ENCODE measurements at places on chromosomes 12 and 14.

GRCh38 chr12:54338698-54339296, 13.9 kb downstream of the COPZ1 start:
- no peak for DNase-seq

DNA sequence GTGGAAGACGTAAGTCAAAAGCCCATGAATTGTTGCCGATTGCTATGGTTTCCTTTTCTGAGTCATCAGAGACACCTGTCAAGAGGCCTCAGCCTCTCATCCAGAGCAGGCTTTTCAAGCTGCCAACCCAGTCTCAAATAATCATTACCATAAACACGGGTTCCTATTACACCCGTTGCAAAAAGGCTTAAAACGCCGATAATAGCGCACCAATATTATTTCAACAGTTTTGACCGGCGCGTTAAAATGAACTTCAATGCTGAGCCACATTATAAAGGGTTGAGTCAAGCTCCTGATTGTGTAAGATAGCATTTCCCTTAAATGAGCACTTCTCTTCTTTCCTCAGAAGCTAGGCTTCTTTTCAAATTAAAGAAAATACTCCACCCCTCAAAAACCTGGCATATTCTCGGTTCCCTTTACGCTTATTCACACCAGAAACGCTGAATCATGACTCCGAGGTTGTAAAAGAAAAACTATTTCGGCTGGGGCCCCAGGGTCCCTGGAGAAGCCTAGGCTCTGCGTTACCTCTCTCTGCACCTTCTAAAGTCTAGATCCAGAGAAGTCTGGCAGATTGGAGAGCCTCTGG, 1.4 kb downstream of the TMTC1 start:
- peak; percentile 40 for DNase-seq

DNA sequence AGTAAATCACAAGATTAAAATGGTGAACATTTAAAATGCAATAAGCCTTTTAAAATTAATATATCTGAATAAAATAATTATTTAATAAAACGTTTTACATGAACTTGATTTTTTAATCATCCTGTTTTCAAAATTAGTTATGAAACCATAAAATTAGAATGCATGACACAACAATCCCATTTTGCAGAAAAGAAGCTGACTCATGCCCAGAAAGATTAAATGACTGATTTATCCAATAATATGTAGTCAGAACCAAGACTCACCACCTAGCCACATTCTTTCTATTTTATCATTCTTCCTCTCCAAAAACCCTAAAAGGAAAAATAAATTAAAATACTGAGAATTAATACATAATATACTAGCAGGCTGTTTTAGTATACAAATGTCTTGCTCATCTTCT, 83.0 kb upstream of the LGR5 start:
- no peak for DNase-seq

DNA sequence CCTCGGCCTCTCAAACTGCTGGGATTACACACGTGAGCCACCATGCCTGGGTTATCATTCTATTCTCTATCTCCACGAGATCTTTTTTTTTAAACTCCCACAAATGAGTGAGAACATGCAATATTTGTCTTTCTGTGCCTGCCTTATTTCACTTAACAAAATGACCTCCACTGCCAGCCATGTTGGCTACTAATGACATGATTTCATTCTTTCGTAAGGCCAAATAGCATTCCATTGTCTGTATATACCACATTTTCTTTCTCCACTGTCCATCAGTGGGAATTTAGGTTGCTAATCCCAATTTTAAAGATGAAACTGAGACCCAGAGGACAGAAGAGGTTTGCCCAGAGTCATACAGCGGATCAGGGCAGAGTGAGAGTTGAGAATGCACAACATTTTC, 10.9 kb upstream of the TRPV4 start:
- no peak for DNase-seq

- no peak for DNase-seq
These were observed 11.7 kb downstream of the PRPF40B start for GRCh38 chr12:49635036-49635435.

GRCh38 chr12:89351489-89352241, 636 bp downstream of the DUSP6 start:
- peak; percentile 53 for DNase-seq

GRCh38 chr12:96112733-96113132, 77.3 kb upstream of the LTA4H start:
- no peak for DNase-seq

DNA sequence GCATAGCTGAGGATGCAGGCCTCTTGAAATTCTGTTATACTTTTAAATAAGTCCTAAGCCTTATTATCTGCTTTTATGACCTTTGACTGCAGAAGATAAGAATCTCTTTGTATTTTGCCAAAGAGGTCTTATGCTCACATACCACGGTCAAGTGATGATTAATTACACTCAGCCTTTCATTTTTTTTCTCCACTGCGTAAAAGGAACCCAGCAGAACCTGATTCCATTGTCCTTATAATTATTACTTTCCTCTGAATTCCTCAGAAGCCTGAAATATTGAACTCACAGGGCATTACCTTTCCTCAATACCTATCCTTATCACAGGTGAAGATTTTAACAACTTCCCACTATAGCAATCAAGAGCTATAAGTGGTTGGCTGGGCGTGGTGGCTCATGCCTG, 498.7 kb upstream of the RPL10L start:
- no peak for DNase-seq

DNA sequence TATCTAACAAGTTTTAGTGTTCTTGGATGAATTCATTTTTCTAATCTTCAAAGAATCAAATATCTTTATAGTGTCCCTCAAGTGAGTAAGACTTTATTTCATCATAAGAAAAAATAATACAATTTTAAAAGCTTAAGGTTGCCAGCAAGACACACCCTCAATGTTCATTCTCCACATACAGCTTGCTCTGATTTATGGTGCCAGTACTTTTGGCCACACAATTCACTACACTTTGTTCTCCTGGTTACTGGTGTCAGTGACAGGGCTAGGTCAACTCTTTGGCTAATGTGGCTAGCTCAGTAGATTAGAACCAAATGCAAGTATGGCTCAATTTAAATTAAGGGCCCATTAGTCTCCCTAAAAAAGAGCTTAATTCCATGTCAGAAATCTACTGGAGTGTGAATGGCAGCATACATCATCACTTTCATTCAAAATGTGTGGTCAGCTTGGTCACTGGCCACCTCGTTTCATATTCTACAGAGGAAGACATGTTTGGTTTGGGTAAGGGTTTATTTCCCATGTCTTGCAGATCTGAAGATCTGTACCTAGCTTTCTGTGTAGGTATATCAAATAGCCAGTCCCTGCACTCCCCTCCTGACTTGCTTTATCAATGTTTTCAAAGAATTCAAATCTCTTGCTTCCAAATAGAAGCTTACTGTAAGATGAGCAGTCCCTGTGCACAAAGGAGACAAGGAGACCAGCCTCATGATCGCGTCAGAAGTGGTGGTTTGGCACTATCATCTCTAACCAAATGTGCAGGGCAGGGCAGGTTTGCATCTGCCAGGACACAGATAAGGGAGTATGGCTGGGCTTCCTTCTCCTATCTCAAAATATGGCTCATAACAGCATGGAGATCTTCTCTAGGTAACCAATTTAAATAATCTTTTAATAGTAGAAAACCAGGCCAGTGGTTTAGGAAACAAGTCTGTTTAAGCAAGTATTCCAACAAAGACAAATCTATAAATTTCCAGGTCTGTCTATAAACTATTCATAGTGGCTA, 31.3 kb downstream of the HECTD4 start:
- DNase-seq, result peak; percentile 47

- no peak for DNase-seq
These were observed 50.6 kb downstream of the TSPAN11 start for GRCh38 chr12:30977124-30977523.

DNA sequence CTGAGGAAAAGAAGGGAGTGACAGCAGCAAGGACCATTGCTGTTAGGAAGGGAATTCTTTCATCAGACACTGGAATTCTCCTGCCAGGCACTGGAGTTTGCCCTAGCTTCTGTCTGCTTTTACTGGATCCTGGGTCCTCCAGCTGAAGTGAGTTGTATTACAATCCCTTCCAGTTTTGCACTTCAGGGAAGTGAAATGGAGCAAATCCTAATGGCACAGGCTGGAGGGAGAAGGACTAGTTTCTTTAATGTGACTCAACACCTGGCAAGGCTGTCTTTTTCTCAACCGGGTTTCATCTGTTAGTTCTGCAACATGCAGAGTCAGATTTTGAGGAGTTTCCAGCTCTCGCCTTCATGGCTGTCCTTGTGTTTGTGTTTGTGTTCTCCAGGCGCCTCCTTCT, 45.8 kb downstream of the ETV6 start:
- peak; percentile 82 for DNase-seq

- DNase-seq, result peak; percentile 89
These were observed 9.5 kb upstream of the CSAD start for GRCh38 chr12:53190108-53190729.

DNA sequence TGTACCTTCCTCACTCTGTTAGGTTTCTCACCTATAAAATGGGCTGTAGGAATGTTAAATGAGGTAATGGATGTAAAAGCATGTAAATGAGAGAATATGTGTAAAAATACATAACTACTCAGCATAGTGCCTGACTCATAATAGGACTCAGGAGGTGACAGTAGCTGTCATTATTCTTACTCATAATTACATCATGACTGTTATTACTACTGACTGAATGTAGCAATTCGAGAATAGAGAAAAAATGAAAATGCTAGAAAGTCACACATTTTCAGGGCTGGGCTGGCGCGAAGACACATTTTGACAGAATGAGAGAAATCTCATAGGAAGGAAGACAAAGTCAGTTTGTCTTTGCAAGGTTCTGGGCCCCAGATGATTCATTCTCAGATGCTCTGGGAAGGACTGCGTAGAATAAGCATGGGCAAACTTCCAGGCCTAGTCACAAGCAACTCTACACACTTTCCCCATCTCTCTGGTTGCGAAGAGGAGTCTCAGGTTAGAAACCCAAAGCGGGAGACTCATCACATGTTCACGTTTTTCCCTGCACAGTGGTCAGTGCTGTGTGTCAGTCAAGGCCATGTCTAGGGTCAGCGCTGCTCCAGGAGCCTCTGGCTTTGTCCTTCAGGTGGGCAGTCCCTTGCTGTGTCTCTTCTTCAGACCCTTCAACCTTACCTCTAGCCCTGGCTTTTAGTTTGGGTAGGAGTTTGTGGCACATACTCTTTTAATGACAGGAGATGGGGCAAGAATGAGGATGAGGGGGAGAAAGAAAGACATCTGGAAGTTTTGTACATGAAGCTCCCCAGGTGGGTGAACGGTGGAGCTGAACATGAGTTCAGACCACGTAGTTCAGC, 8.4 kb downstream of the GPRC5A start:
- peak; percentile 58 for DNase-seq

- no peak for DNase-seq
These were observed 6.3 kb upstream of the DCAF4 start for GRCh38 chr14:72920008-72920407.

GRCh38 chr12:75389061-75389460, 1.8 kb upstream of the GLIPR1L2 start:
- peak; percentile 16 for DNase-seq

GRCh38 chr14:92694807-92695206, 53.6 kb downstream of the LGMN start:
- no peak for DNase-seq

DNA sequence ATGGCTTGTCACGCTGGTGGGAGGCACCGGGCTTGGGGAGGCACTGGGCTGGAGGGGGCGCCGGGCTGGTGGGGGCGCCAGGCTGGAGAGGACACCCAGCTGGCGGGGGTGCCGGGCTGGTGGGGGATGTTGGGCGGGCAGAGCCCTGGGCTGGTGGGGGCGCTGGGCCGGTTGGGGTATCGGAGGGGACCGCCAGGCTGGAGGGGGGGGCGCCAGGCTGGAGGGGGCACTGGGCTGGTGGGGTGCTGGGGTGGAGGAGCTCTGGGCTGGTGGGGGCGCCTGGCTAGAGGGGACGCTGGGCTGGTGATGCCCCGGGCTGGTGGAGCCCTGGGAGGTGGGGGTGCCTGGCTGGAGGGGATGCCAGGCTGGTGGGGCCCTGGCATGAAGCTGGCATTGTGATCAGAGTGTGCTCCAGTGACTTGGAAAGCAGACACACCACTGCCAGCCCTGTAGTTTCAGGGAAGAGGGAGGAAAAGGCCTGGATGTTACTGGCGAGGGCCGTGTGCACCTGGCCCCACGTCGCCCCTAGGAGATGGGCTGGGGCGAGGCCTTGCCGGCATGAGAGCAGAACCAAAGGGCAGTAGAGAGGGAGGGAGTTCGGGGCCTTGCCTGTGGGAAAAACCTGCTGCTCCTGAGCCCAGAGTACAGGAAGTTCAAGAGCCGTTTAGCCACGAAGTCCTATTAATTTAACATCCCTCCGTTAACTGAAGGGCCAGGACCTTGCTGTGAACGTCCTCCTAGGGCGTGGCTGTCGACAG, 13.1 kb downstream of the TEDC1 start:
- DNase-seq, result no peak

DNA sequence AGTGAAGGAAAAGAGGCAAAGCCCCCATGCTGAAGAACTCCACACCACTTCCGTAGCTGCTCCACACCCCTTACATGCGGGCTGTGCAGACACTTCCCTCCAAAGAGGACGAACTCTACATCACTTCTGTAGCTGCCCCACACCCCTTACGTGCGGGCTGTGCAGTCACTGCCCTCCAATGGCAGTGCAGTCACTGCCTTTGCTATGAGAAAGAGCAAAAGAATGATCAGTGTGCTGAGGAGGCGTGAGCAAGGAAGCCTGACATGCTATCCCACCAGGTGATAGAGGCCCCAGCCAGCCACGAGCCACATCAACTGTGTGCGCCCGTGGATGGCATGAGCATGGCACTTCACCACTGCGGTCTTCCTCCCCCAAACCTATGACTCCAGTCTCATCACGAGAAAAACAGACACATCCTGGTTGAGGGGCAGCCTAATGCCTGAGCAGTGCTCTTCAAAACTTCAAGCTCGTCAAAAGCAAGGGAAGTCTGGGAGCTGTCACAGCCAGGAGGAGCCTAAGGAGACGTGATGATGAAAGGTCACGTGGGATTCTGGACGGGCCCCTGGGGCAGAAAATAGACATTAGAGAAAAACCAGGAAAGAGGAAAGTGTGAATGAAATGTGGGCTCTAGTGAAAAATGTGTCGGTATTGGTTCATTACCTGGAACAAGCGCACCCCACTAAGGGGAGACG, 60.8 kb upstream of the C14orf180 start:
- no peak for DNase-seq

GRCh38 chr12:45418520-45418919, 202.6 kb downstream of the ANO6 start:
- no peak for DNase-seq

DNA sequence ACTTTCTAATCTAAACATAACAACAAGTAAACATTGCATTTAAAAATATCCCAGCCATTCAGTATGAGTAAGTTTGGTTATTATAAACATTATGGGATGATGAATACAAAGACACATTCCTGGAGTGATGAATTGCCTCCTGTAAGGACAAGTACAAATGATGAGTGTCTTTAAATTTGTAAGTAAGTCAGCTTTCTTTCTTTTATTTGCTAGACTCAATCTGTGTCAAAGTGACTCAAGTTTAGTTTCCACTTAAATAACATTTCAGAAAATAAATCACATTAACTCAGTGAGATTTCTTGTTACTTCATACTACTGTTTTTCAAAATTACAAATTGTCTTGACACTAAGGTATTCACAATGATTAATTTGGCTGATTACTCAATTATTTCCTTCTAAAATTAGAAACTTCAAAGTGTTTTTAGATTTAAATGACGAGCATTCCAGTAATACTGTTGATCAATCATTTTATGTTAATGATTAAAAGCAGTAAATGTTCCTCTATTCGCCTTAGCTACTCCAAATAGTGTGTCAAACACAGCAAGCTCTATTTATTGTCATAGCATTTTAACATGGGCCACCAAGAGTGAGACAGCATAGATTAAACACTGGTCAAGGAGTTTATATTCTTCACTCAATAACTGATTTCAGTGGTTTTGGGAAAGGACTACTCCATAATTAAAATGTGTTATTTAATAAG, 658.0 kb upstream of the MDGA2 start:
- no peak for DNase-seq

- DNase-seq, result no peak
These were observed 21.0 kb downstream of the PTPN11 start for GRCh38 chr12:112439769-112440168.

All from AG20443 (cell line).